ENCODE measurements at places on chromosomes 13 and 19.

DNA sequence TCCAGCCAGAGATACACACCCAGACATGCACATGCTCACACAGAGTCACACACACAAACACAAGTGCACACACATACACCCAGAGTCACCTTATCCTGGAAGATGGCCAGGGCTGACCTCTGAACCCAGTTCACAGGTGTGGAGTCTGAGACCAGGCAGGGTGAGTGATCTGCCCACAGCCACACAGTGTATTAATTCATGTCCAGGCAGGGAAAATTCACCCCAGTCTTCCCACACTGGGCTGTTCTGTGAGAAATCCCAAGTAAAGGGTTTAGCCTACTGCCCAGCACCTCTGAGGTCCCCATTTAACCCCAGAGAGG is 2.0 kb downstream of the POU2F2 start:
- no peak for DNase-seq

GRCh38 chr13:52887165-52887564 is 38.7 kb upstream of the PCDH8 start:
- DNase-seq, result no peak

DNA sequence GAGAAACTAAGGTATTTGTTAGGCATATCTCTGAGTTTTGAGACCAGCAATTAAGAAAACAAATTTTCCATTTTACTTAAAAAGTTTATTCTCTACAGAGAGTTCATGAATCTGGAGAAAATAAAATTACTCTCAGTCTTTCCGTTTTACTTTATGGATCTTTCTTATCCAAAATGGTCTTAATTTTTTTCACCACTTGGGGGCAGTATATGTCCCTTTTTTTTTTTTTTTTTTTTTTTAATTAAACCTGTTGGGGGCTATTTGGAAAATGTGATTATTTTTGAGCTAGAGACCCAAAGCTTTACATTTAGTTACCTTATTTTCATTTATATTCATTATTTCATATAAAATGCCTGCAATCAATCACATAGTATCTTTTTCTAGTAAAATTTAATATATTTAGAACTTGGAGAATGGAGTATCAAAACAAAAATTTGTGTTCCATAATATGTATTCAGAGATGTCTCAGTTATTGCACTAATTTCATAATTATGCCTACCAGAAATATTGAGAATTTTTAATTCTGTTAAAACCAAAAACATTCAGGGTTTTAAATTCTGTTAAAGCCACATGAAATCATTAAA is 27.1 kb downstream of the PIBF1 start:
- DNase-seq, result peak; percentile 5

- DNase-seq, result no peak
Measured at GRCh38 chr19:49214701-49215100, 57.1 kb downstream of the TRPM4 start.

- no peak for DNase-seq
Measured at GRCh38 chr13:101298517-101298916, 117.8 kb downstream of the NALCN start.

DNA sequence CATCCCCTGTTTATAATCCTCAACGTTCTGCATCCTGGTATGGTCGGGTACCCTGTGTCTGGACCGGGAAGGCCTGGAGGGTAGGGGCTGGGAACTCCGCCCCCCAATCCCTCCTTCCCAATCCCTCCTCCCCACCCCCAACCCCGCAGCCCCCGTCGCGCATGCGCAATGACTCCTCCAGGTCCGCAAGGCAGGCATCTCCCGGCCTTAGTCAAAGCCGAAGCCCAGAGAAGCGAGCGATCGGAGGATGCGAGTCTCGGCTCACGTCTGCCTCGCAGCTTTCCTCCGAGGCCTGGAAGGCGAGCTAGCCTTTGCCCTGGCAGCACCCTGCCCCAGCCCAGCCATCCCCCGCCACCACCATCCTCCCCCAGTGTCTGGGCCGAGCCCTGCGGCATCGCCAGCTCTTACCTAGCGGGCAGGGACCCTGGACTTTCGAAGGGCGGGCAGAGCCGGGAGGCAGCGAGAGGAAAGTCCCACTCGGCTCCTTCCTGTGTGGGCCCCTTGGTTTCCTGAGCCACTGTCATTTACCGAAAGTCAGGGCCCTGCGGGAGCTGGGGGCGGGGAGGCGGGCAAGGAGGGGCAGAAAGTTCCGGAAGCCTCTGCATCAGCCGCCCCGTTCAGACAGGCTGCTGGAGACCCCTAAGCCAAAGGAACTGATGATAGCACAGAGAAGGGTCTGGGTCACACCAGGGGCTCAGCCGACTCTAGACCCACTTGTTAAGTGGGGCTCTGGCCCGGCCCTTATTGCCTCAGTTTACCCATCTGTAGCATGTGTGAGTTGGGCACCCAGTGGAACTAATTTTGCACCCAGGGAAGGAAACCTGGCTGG is at the start of gene JAK3:
TSS of gene JAK3 (minus strand) at position 445 of the 829 bp plus-strand sequence. CDS start 3,565 bp downstream, outside the sequence.
- DNase-seq, result no peak

GRCh38 chr13:45778882-45779281 is 72.7 kb downstream of the SIAH3 start:
- DNase-seq, result no peak

DNA sequence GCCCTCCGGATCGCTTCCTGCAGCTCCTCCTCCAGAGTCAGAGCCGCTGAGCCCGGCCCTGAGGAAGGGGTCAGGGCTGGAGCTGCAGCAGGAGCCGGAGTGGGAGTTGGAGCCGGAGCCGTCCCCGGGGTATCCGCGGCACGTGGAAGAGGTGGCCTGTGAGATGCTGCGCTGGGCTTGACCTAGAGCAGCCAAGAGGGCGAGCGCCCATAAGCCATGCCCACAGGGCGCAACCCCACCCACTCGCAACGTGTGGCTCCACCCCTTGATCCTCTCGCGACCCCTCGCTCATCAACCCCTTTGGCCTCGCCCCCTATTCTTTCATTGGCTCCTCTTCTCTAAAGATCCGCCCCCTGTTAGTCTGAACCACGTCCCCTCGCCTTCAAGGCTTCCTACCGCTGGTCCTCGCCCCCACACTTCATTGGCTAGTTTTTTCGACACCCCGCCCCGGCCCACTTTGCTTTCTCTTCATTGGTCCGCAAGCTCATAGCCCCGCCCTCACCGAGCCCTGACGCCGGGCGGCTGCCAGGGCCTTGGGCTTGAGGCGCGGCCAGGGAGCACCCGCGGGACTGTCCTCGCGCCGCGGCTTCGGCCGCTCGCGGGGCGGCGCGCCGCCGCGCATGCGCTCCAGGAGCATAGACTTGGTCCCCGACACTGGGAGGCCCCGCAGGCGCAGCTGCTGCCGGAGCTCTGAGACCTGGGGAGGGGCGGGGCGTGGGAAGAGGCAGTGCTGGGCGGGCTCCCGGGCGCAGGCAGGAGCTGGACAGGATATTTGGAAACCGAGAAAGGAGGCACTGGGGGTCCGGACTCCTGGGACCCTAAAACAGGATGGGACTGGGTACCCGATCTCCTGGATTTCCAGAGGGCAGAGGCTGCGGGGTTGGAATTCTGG is 5.4 kb downstream of the MAMSTR start:
- peak; percentile 100 for DNase-seq

DNA sequence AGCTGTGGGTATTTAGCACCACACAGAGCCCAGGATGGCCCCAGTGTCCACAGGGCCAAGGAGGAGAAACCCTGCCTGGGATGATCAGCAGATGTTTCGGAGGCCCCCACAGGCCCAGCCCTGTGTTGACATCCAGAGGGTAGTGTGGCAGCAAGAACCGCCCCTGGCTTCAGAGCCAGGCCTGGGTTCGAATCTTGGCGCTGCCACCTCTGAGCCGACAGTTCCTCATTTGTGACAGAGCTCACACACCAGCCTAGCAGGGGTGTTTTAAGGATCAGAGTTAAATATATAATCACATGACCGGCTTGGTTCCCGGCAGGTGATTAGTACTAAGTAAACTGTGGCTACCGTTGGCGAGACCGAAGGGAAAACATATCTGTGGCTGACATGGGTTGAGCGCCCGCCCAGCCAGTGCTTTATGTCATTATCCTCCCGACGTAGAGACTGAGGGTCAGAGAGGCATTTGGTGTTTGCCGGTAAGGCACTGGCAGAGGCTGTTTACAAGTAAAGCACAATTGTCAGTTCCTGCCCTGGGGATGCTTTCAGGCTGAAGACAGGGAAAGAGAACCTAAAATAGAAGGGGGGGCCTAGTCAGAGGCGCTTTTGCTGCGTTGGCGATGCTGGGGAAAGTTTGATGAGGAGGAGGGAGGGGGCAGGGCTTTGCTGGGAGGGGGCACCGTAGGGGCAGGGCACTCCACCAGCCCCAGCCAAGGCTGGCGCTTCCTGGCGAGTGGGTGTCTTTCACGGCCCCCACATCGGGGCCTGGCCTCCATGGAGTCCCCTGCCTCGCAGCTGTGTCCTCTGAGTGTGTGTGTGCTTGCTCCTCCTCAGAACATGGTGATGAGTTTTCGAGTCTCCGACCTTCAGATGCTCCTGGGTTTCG is 4.8 kb downstream of the PIAS4 start:
- DNase-seq, result no peak

- DNase-seq, result no peak
Measured at GRCh38 chr19:6754136-6754535, 13.1 kb downstream of the SH2D3A start.

DNA sequence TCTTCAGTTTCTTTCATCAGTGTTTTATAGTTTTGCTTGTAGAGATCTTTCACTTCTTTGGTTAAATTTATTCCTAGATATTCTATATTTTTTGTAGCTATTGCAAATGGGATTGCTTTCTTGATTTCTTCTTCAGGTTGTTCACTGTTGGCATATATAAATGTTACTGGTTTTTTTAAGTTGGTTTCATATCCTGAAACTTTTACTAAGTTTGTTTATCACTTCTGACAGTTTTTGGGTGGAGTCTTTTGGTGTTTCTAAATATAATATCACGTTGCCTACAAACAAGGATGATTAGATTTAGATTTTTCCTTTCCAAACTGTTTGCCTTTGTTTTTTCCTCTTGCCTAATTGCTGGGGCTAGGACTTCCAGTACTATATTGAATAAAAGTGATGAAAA is 109.7 kb downstream of the PAN3 start:
- DNase-seq, result no peak

DNA sequence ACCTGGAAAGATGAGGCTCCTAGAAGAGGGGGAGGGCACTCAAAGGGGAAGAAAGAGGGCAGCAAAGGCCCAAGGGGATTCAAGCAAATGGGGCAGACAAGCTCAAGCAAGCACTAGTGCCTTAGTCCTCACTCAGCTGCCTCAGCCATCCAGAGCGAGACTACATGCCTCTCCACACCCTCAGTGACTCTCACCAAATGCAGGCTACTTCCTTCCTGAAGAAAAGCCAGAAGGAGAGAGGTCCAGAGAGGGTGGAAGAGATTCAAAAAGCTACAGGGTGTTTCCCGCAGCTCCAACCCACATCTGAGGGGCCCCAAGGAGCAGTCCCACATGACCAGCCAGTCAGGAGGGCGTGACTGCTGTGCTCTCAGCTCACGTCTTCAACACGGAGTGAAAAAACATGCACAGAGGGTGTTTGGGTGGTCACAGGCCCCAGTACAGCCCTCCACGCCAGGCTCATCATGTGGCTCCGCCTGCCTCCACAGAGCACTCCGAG is 40.5 kb downstream of the MIPEP start:
- no peak for DNase-seq

DNA sequence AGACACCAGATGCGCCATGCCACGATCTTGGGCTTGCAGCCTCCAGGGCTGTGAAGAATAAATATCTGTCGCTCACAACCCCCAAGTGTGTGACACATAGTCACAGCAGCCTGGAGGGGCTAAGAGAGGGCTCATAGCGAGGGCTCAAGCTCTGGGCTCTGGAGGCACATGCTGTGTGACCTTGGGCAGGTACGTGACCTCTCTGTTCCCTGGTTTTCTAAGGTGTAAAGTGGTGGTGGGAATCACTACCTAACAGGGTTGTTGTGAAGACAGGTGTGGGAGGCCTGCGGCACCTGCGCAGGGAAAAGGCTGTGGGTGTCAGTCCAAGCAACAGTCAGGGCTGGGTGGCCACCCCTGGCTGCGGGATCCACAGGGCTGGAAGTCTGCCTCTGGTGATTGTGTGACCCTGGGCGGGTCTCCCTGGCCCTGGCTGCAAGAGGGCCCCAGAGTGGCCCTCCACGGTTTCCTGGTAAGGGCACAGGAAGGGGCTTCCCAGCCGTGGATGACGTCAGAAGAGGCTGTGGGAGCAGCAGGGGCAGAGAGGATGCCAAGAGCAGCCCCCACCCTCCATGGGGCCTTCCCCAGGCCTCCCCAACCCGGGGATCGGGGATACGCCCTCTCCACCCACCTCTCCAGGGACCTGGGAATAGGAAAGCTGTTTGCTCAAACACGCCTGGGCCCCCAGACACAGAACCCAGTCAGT is 218.8 kb upstream of the SGCG start:
- no peak for DNase-seq

DNA sequence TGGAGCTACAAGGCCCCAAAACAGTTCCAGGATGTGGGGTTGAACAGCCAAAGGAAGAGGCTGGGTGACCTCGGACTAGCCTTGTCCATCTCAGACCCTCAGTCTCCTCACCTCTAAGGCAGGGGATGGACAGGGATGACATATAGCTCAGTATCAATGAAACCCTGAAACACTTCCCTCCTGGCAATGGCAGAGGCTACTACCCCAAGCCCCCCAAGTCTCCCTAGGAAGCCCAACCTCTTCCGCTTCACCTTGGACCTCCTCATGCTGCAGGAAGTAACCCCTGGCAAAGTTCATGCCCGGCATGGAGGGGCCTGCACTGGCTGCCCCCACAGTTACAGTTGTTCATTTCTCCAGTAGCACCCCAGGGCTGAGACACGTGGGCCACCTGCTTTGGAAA is 10.6 kb downstream of the CCDC97 start:
- DNase-seq, result no peak

DNA sequence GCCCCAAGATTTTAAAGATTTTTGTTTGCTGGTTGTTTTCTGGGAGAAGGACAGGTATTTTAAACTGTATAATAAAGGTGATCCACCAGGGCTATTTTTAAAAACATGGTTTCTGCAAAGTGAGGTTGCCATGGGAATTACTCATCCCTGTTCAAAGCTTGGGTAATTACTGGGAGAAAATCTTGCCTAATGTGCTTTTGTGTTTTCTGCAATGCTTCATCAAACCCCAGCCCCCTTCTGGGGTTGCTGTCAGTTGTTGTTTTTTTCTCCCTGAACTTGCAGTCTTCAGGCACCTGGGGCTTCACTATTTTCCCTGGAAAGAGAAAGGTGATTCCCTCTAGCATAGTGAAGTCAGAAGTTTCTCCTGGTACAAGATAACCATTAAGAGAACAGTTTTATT is 277.2 kb downstream of the NALCN start:
- DNase-seq, result peak; percentile 2

GRCh38 chr19:34213283-34213682 is 41.0 kb downstream of the LSM14A start:
- DNase-seq, result no peak

DNA sequence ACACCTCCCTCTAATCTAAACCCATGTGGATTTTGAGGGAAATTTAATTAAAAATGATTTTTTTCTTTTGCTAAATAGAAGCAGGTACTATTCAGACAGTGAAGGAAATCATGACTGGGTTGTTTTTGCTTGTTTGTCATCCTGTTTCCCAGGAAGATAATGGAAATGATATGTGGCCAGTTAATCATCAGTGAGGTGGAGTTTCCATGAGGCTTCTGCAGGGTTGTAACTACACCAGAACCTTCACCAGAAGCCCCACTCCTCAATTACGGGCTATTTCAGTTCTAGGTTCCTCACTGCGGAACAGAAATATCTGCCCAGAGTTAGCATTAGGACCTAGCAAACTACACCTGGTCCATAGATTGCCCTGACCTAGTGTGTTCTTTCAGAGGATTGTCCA is 394.0 kb downstream of the DLEU7 start:
- no peak for DNase-seq

- DNase-seq, result peak; percentile 53
Measured at GRCh38 chr13:99980201-99980823, 1.3 kb upstream of the ZIC2 start.

All from RWPE1 (cell line).